ENCODE measurements at places on chromosomes 5 and 9. TPM values are rescaled to one million over a fixed set of nuclear protein-coding genes. Genes with fewer than 3 reads are reported as not detected.

DNA sequence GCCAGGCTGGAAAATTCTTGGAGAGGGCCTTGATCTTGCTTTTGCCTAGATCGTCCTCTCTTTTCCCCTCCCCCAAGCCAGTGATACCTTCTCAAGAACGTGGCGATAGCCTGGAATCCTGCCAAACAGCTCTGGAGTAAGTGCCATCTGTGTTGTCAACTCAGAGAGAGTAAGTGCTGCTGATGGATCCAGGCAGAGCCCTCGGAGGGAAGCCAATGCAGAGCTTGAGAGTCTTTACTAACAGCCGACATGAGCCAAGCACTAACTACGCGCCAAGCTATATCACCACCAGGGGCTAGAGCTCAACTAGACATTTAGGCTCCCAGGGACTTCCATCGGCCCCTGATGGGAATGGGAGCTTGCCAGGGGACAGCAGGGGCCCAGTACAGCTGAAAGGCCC lies 17.6 kb downstream of the RAPGEF1 start:
- no peak overlapping the region for H3K27ac ChIP-seq
- DNase-seq: no peak
- peaks cover 60% of the 10 kb centered on the region for H3K4me1 ChIP-seq
- H3K27me3 ChIP-seq: no peaks in the 10 kb centered on the region
- H3K36me3 ChIP-seq: peaks cover 7% of the 10 kb centered on the region

The BTNL3 gene
- not detected for total RNA-seq

- no peaks in the 10 kb centered on the region for H3K27me3 ChIP-seq
- no peaks in the 10 kb centered on the region for H3K36me3 ChIP-seq
- no peak overlapping the region for H3K4me3 ChIP-seq
- no peak overlapping the region for H3K27ac ChIP-seq
- no peak for DNase-seq
These were observed 37.2 kb upstream of the TAL2 start for GRCh38 chr9:105625088-105625487.

DNA sequence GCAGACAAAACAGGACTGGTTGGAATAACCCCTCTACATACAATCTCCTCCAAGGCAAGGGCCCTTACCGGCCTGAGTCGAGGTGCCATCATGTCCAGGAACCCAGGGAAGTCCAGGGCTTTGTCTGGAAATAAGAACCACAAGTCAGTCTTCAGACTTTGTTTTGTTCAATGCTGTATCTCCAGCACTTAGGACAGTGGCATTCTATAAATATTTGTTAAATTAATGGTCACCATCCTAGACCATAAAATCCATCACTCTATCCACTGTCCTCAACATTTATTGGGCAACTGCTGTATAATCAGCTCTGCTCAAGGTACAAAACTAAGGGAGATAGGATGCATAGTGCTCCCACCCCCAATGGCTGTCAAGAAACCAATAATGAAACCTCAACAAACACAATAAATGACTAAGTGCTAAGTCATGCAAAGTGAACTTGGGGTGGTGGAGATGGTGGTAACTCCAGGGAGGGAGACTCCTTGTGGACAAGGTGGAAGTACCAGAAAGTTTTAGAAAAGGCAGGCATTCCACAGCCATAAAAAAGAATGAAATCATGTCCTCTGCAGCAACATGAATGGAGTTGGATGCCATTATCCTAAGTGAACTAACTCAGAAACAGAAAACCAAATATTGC lies 5.0 kb downstream of the RELL2 start:
- no peaks in the 10 kb centered on the region for H3K36me3 ChIP-seq
- no peak for DNase-seq
- H3K4me1 ChIP-seq: peaks cover 10% of the 10 kb centered on the region
- no peaks in the 10 kb centered on the region for H3K27me3 ChIP-seq
- no peak overlapping the region for H3K27ac ChIP-seq

GRCh38 chr9:84845956-84846900 lies 176.7 kb downstream of the NTRK2 start:
- no peak overlapping the region for H3K27ac ChIP-seq
- H3K4me1 ChIP-seq: no peaks in the 10 kb centered on the region
- no peaks in the 10 kb centered on the region for H3K27me3 ChIP-seq
- DNase-seq: no peak

DNA sequence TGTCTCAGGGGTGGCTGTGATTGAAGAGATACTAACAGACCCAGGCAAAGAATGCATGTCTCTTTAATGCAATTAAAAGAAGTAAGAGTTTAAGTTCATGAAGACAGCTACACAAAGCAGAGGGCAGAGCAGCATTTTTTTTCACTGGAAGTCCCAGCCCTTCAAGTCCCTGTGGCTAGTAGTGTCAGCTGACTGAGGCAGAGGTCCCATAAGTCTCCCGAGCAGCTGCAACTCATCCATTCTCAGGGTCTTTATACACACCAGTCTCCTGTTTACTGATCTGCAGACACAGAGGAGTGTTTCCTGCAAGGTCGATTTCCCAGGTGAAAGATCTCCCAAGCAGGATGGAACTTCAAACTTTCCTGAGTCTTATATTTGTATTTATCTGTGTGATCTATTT lies 169.4 kb upstream of the GLRA1 start:
- no peak overlapping the region for H3K4me3 ChIP-seq
- no peak for DNase-seq
- H3K27ac ChIP-seq: no peak overlapping the region

- no peaks in the 10 kb centered on the region for H3K27me3 ChIP-seq
- peak overlapping the region; percentile 62 for H3K27ac ChIP-seq
These were observed 4.3 kb downstream of the B4GALT1 start for GRCh38 chr9:33162721-33163311.

DNA sequence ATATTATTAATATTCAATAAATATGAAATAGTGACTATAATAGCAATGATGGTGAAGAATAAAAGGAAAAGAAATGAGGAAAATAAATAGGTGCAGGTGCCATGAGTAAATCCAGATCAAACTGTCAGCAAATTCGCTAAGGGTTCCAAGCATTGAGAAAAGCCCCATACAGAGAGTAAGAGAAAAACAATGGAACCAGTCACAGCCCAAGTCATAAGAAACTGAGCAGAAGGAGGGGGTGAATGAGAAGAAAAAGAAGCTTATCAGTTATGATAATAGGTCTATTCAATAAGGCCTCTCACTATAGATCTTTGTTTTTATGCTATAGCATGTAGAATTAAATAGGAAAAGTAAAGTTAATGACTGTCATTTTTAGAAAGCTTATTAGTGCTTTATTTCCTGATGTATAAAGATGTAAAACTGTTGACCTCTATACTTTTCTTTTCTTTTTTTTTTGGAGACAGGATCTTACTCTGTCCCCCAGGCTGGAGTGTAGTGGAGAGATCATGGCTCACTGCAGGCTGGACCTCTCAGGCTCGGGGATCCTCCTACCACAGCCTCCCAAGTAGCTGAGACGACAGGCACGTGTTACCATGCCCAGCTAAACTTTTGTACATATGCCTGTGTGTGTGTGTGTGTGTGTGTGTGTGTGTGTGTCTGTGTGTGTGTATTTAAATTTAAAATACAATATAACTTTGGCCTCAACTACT lies 72.4 kb downstream of the FYB1 start:
- peaks cover 15% of the 10 kb centered on the region for H3K36me3 ChIP-seq
- H3K4me3 ChIP-seq: no peak overlapping the region
- DNase-seq: no peak
- H3K27me3 ChIP-seq: no peaks in the 10 kb centered on the region
- H3K4me1 ChIP-seq: peaks cover 55% of the 10 kb centered on the region
- no peak overlapping the region for H3K27ac ChIP-seq

GRCh38 chr5:83368319-83368718 lies 103.2 kb upstream of the VCAN start:
- no peaks in the 10 kb centered on the region for H3K27me3 ChIP-seq
- H3K27ac ChIP-seq: no peak overlapping the region
- H3K36me3 ChIP-seq: no peaks in the 10 kb centered on the region
- H3K4me3 ChIP-seq: no peak overlapping the region
- DNase-seq: no peak

The HSPB3 gene
- total RNA-seq: not detected

DNA sequence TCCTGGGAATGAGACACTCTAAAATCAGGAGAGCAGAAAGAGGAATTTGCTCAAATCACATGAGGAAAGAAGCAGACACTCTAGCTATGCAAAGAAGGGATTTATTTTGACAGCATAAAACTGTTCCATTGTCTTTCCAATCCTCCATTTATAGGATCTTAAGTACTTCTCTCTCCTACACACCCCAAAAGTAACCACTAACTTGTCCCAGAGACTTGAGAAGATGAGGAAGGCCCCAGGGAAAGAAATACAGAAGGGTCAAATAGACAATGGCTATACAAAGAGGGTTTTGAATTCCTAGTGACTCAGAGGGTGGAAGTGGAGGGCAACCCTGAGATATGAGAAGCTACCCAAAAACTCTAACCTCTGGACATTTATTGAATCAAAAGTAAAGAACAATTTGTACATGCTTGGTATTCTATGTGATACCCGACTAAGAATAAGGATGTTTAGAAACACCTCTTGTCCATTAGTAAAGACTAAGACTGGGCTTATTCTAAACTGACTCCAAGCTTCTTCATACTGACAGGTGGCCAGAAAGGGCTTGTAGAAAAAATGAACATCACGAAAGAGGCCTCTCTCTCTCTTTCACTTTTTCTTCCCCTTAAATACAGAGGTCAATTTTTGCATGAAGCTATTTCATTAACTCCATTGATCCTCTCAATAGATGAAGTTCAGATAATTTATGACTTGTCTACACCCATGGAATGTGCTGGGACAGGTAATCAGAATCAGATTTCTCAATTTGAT lies 20.6 kb downstream of the DMAC1 start:
- H3K27me3 ChIP-seq: no peaks in the 10 kb centered on the region
- H3K4me1 ChIP-seq: no peaks in the 10 kb centered on the region

DNA sequence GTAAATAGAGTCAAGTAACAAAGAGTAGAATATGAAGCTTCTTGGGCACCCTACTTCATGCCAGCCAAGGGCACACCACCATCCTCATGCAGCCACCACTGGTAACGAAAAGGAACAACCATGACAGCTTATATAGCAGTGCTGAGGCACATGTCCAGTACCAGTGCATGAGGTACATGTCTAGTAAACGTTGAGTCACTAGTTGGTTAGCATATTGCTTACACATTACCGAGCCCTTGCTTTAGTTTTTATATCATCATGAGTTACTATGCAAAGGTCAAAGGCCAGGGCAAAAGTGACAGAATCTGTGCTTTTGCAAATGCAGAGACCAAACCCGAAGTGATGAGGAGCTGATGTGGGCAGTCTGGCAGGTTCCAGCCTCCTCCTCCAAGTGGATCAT lies 147.1 kb upstream of the MAP1B start:
- no peak for DNase-seq
- H3K27ac ChIP-seq: no peak overlapping the region
- no peaks in the 10 kb centered on the region for H3K36me3 ChIP-seq

GRCh38 chr9:86945728-86946200 lies 1.5 kb downstream of the GAS1 start:
- H3K27me3 ChIP-seq: peaks cover 27% of the 10 kb centered on the region
- H3K27ac ChIP-seq: no peak overlapping the region
- H3K4me1 ChIP-seq: peaks cover 15% of the 10 kb centered on the region
- DNase-seq: peak; percentile 36
- no peaks in the 10 kb centered on the region for H3K36me3 ChIP-seq
- peak overlapping the region; percentile 44 for H3K4me3 ChIP-seq

The SYK gene
- 0.55 TPM for total RNA-seq

DNA sequence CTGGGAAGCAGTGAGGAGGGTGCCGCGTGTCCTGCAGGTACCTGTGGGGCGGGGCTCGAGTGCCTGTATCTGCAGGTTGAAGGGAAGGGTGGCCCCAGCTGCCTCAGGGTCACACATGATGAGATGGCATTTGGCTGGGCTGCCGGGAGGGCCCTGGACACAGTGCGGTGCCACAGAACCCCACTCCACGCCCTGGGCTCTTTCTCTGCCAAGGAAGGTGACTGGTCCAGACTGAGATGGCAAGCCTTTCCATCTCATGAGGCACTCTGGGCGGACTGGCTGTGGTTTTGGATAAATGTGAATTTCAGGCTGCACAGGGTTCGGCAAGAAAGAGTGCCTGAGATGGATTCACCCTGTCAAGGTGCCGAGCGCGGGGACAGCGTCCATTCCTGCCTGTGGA lies 69.4 kb downstream of the FGF18 start:
- H3K27ac ChIP-seq: no peak overlapping the region
- no peak overlapping the region for H3K4me3 ChIP-seq
- no peaks in the 10 kb centered on the region for H3K36me3 ChIP-seq
- no peaks in the 10 kb centered on the region for H3K27me3 ChIP-seq
- DNase-seq: no peak

- no peaks in the 10 kb centered on the region for H3K27me3 ChIP-seq
- DNase-seq: no peak
- H3K4me1 ChIP-seq: no peaks in the 10 kb centered on the region
- no peak overlapping the region for H3K4me3 ChIP-seq
- H3K27ac ChIP-seq: no peak overlapping the region
These were observed 698.4 kb downstream of the DNAH5 start for GRCh38 chr5:13246053-13246452.

- no peaks in the 10 kb centered on the region for H3K4me1 ChIP-seq
- no peak for DNase-seq
- no peaks in the 10 kb centered on the region for H3K27me3 ChIP-seq
- no peak overlapping the region for H3K4me3 ChIP-seq
These were observed 444.7 kb downstream of the ANXA1 start for GRCh38 chr9:73596321-73596720.

- peaks cover 3% of the 10 kb centered on the region for H3K27me3 ChIP-seq
- no peak overlapping the region for H3K4me3 ChIP-seq
- no peaks in the 10 kb centered on the region for H3K4me1 ChIP-seq
- no peaks in the 10 kb centered on the region for H3K36me3 ChIP-seq
These were observed 50.2 kb upstream of the LMX1B start for GRCh38 chr9:126563556-126563955.

- no peaks in the 10 kb centered on the region for H3K27me3 ChIP-seq
- H3K4me1 ChIP-seq: no peaks in the 10 kb centered on the region
- no peak overlapping the region for H3K4me3 ChIP-seq
- H3K36me3 ChIP-seq: no peaks in the 10 kb centered on the region
These were observed 19.0 kb downstream of the SNX24 start for GRCh38 chr5:122864400-122864799.

The CARD19 gene
- total RNA-seq: 43.2 TPM

GRCh38 chr9:126802318-126803059 lies 2.4 kb upstream of the ZBTB43 start:
- H3K27ac ChIP-seq: no peak overlapping the region
- H3K36me3 ChIP-seq: no peaks in the 10 kb centered on the region
- no peak for DNase-seq
- peaks cover 23% of the 10 kb centered on the region for H3K4me1 ChIP-seq
- H3K4me3 ChIP-seq: no peak overlapping the region

The CDC25C gene
- 5.3 TPM for total RNA-seq
